ENCODE measurements at places on chromosomes 7 and 10.

DNA sequence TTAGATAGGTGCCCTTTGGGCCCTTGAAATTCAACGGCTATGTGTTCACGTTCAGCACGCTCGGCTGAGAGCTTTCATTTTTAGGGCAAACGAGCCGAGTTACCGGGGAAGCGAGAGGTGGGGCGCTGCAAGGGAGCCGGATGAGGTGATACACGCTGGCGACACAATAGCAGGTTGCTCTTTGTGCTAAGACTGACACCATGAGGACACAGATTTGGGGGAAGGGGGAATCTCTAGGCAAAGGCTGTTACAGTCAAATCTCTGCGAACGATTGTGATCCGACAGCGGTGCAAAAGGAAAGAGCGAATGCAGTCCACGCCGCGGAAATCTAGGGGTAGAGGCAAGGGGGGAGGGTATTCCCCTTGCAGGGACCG lies 667 bp downstream of the KLLN start:
- DNase-seq, result no peak

- DNase-seq, result no peak
Measured at GRCh38 chr7:133886797-133887196, 240.3 kb upstream of the LRGUK start.

DNA sequence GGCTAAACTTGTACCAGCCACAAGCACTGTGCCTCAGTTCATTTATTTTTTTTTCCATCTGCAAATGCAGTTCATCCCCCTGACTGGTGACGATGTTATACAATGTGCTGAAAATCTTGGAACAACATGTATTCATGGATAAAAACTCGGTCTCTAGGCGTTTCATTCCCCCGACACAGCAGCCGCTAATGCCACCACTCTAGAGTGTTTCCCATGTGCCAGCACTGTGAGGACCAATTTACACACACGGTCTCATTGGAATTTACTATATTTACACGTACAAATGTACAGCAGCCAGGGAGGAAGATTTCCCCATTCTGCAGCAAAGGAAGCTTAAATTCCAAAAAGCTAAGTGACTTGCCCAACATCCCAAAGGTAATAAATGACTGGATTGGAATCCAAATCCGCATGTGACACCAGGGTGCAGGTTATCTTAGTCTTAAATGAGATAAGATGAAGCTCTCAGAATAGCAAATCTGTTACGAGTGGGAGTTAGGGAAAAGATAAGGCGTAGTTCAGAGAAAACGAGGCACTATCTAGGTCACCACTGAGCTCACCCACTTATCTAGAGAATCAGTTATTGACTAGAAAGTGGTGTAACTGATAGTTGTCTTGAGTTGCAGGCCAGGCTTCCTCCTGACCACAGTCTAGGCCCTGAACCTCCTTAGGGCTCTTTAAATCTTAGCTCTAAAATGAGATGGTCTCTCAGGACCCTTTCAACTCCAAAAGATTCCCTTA lies 36.7 kb downstream of the FAM107B start:
- DNase-seq, result no peak

- no peak for DNase-seq
Measured at GRCh38 chr10:7697426-7697825, 5.7 kb upstream of the ITIH2 start.

- DNase-seq, result no peak
Measured at GRCh38 chr10:113565364-113565763, 12.5 kb downstream of the HABP2 start.

DNA sequence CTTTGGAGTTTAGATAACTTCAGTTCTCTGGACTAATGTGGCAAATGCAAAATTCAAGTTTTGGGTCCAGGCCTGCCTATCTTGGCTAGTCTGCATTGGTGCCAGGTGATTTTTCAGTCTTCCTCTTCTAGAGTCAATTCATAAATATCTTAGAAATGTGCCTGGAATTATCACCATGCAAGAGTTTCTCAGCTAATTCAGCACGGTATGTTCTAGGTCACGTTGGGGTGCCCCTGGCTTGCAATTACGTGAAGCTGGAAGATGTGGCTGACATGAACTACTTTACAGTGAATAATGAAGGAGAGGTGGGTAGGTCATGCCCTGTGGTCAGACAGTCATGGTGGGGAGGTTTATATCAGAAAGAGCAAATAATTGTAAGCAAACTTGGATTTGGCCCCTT lies 25.0 kb downstream of the ZDHHC6 start:
- no peak for DNase-seq

Data from HAP-1 (cell line).